ENCODE measurements at places on chromosomes 11 and 22.
A peak's percentile ranks its signal among the peaks of the same experiment; 100 is the strongest.

GRCh38 chr11:69986440-69986787 lies 91.7 kb upstream of the ANO1 start:
- no peak for DNase-seq

GRCh38 chr22:49894322-49895054 lies 23.8 kb downstream of the ALG12 start:
- no peak for DNase-seq

- DNase-seq: no peak
These were observed 1088.2 kb downstream of the TBC1D22A start for GRCh38 chr22:47850644-47851151.

DNA sequence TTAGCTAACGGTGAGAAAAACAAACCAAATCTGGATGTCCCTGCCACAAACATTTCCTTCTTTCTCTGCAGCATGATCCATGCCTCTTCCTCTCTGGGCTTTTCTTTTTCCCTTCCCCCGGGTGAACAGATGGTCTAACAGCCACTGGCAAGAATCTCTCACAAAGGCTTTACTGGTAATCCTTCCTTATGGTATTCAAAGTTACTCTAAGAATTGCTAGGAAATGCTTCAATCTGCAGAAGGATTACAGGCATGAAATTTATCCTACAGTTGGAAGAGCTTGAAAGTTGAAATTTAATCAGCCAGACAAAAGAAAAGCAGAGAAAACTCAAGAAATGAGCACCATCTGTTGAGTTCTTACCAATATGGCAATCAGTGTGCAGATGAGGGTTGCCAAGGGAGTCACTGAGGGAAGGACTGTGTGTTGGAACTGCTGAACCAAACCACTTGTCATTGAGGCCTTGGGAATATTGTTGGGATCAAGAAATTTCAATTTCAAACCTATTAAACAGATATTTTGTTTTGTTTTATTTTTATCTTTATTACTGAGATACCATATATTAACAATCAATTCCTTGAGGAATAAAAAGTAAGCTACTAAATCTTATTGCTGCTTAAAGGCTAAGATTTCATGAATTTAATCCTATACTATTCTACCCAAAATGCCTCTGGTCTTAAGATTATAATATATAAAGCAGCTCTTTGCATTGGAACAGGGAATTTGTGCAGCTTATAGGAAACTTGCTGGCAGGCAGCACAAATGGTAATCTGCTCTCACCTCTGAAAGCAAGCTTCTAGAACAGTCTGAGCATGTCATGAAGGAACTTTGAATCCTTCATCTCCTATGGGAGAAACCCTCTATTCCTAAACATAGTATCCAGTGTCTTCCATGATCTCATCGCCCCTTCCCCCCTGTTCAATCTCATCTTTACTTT lies 29.7 kb upstream of the NDUFC2 start:
- no peak for DNase-seq

DNA sequence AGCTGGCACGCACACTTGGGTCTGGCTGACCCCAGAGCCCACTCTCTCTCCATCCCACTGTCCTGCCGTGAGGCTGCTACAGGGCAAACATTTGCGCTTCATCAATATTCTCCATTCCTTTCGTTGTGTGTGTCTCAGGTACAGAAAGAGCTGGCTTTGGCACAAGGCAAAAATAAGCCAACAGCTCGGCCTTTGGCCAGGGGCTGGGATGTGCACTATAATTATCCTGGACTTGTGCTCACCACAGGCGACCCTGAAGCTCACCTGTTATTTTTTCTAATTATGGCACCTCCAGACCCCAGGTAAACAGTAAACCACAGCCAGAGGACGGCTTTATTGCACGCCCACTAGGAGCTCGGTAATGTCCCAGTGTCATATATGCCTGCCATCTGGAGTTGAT lies 10.9 kb downstream of the ZMAT5 start:
- no peak for DNase-seq

DNA sequence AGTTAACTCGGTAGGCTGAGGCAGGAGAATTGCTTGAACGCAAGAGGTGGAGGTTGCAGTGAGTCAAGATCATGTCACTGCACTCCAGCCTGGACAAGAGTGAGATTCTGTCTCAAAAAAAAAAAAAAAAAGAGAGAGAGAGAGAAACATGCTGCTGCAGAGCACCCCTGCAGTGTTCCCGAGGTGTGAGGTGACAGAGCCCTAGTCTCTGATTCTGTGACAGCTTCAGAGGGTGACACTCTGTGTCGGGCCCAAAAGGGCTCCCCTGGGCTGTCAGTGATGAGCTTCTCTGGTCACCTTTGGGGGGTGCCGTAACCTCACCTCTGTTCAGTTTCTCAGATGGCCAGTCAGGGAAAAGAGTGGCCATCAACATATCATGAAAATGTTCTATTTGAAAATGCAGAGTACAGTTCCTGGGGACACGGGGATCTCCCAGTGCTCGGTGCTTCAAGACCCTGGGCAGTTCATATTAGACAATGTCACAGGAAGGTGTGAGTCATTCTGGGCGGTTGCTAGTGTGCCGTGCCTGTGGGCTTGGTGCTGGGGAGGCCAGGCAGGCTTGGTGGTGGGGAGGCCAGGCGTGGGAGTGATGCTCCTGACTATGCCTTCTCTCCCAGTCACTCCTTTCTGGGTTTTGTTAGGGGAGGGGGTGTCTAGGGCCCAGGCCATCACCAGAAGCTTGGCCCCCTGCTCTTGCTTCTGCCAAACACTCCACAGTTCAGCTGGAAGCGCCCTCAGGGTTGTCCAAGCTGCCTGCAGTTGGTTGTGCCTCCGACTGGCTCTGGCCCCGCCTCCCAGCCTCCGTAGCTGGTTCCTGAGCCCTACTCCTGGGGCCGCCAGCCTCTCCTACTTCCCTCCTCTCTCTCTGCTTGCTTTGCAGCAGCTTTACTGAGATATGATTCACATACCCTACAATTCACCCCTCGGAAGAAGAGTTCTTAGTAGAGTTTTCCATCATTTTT lies 52.5 kb upstream of the CLDN5 start:
- DNase-seq: peak; percentile 72

DNA sequence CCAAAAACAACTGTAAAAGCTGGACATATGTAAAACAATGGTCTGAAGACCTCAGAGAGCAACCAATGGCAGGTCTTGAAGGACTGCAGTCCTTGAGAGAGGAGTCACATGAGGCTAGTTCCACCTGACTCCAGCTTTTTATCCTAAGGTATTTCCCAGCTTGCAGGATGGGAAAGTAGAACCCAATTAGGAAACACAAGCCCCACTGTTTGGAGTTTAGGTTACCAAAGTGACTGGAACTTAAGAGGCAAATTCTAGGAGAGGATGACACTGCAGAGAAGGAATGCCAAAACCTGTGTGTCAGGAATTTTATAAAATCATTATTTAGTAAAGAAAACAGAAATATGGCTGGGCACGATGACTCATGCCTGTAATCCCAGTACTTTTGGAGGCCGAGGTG lies 18.4 kb downstream of the OR2AT4 start:
- no peak for DNase-seq

- no peak for DNase-seq
These were observed 123.0 kb downstream of the TRIM44 start for GRCh38 chr11:35785287-35786167.

DNA sequence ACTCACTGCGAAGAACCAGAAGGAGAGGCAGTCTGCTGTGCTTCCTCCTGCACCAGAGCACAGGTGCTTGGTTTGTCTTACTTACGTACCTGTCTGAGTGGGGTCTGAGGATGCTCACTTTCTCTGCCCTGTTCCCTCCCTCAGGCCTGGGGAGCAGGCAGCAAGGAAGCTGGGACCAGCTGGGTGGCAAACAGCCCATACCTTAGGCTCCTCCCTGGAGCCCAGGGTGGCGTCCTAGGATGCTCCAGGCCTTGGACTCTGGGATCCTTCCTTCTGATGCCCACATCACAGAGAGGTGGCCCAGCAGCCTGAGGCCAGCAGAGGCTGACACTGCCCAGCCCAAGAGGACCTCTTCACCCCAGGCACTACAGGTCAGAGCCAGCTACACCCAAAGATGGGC lies 593.2 kb downstream of the BRD1 start:
- DNase-seq: no peak

DNA sequence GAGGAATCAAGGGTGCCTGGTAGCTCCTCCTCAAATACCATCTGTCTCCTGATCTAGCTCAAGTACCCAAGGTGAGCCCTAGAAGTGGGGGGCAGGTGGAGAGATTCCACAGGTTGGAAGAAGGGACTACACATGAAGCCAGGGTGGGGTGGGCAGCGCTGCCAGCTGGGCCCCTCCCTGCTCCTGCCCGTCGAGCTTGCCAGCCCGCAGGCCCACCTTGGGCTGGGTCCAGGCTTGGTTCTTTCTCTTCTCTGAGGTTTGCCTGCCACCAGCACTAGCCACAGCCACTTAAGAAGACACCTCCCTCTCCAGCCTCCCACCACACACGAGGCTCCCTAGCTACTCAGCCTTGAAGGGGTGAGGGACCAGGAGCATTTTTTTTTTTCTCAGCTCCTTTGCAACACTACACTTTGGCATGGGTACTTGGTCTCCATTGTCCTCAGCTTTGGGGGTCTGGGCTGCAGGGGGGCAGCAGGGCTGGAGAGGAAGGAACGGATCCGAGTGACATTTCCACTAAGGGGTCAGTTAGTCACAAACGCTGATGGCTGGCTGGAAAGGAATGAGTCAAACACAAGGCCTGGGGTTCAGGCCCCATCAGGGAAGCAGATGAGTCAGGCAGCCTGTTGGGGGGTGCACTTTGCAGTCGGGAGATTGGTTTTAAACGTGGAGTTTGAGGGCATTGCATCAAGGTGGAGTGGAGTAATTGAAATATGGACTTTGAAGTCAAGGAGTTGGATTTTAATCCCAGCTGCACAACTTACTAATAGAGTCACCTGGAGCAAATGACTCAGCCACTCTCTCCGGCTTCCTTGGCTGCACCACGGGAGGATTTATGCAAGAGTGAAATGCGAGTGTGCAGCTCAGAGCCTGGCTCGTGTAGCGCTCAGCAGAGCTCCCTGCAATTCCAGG lies 7.4 kb upstream of the NPTXR start:
- no peak for DNase-seq
